NCI-H748 treated with DMSO at 0.1 percent for 48 hours (cell line): ENCODE measurements at places on chromosomes 6 and 20.

- no peak for DNase-seq
These were observed 197.6 kb upstream of the CITED2 start for GRCh38 chr6:139572001-139572400.

GRCh38 chr6:87904011-87904410, 143.6 kb upstream of the SPACA1 start:
- DNase-seq = no peak

DNA sequence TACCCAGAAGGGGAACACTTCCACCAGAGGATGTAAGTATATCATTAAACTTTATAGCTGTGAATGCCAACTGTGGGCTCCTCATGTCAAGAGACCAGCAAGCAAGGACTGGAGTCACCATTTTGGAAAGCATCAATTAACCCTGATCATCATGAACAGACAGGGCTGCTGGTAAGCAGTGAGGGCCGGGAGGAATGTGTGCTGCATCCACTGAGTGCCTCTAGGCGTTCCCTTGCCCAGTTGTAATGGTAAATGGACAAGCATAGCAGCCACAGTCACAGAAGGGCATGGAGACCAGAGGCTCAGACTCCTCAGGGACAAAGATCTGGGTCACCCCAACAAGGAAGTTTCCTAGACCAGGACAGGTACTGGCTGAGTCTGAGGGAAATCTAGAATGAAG, 23.6 kb downstream of the LINC00237 start:
- DNase-seq = no peak

DNA sequence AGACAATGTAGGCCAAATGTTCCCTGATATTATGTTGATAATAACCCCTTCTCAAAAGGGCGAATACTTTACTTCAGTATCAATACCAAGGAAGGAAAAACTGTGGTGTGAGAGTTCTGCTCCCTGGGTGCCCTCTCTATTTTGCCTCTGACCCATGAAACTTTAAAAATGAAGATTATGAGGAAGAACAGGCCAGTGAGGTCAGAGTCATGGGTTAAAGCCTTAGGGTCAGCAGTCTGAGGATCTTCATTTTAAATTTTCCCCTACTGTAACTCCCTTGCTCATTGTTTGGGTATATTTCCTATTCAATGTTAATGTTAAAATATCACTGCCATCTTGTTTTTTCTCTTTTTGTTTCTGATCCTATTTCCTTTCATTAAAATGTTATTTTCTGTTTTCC, 47.9 kb downstream of the PRKN start:
- DNase-seq = no peak

- no peak for DNase-seq
These were observed 100.8 kb upstream of the SLC35B3 start for GRCh38 chr6:8536122-8536521.

GRCh38 chr20:16483024-16483423, 90.2 kb downstream of the KIF16B start:
- no peak for DNase-seq

GRCh38 chr6:170075659-170076223, 215.1 kb downstream of the DLL1 start:
- no peak for DNase-seq

DNA sequence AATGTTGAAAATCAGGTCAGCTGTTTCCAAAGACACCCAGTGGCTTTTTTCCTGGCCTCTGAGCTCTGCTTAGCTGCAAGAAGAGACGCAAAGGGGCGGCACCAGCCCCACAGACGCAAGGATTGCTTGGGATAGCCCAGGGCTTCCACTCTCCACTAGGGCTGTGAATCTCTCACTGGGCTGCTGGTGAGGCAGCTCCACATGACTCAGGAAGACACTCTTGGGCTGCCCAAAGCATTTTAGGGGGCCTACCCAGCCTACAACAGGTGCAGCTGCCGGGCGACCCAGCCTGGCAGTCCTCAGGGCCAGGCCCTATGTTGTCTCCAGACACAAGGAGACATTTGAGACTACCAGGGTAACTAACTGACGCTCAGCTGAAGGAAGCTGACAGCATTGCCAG, 59.8 kb downstream of the FAM50B start:
- DNase-seq = no peak

DNA sequence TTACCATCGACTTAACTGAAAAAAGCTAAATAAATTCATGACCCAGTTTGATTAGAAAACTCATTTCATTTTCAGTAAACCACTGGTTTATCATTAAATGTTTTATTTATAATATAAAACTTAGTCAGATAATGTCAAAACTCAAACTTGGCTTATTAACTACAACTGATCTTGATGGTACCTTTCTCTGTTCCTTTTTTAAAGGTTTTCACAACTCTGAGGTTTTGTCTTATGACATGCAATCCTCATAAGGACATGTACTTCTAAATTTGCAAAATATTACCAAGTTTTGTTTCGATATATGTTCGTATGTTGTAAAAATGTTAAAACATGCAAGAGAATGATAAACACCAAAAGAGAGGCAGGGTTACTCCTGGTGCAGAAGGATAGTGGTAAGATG, 82.5 kb upstream of the PDE10A start:
- no peak for DNase-seq

DNA sequence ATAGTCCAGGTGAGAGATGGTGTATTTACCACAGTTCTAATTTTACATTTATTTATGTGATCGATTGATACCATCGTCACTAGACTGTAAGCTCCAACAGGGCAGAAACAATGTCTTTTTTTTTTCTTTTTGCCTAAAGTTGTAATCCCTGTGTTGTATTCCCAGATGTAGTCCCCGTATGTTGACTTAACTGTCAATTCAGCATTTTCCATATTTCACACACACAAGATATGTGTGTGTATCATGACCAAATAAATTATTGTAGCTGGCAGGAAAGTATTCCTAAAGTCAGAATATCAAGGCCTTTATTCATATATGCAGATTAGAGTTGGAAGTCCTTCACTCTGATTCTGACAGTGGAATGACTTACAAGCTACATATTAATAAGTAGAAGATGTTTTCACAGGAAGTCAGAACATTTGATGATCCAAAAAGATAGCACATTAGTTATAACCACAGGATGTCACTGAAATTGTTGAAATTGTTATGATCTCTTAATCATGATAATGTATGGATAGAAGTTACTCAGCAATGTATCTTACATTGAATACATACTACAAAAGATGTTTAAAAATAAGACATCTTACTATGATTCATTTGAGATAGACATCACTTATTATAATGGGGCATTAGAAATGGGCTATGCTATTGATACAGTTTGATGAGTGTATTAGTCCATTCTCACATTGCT, 10.6 kb downstream of the RNF182 start:
- DNase-seq = no peak

DNA sequence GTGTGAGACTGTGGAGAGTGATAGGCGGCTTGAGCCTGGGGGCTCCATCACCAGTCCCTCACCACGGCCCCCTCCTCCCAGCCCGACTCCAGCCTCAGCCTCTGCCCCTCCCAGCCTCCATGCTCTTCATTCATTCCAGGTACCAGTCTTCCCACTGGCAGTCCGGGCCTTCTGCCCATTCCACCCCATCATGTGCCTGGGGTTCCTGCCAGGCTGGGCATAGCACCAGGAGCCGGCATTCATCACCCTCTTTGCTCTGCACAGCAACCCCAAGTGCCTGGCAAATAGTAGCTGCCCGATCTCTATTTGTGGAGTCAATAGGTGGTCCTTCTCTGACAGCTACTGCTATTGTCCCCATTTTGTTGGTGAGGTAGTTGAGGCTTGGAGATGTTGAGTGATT, 39.6 kb upstream of the GTSF1L start:
- no peak for DNase-seq

GRCh38 chr6:135820340-135820739, 31.2 kb upstream of the PDE7B start:
- no peak for DNase-seq

- DNase-seq = no peak
These were observed 54.3 kb downstream of the UBR2 start for GRCh38 chr6:42618105-42618504.

DNA sequence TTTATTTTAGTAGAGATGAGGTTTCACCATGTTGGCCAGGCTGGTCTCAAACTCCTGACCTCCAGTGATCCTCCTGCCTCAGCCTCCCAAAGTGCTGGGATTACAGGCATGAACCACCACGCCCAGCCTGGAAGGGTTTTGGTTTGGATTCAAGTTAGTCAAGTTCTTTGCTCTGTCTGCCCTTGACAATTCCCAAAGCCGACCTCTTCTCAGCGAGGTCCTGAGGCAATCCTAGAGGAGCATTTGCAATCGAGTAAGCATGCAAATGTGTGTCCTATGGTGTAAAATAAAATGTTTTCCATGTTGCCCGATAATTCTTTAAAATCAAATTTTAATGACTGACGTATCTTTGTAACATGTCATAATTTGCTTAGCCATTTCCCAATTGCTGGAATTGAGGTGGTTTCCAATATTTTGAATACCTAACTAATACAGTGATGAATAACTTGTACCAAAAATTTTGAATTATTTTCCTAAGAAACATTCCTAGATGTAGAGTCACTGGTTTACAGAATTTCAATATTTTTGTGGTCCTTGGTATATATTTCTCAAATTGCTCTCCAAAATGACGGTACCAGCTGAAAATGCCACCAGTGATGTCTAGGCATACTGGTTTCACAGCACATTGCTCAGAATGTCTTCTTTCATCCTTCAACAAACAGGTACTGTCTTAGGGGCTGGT, 38.7 kb downstream of the GTF2H5 start:
- DNase-seq = no peak

- no peak for DNase-seq
These were observed 22.5 kb upstream of the NHSL1 start for GRCh38 chr6:138521790-138522189.

- DNase-seq = peak; percentile 74
These were observed 108.2 kb upstream of the GMDS start for GRCh38 chr6:2353412-2354137.

DNA sequence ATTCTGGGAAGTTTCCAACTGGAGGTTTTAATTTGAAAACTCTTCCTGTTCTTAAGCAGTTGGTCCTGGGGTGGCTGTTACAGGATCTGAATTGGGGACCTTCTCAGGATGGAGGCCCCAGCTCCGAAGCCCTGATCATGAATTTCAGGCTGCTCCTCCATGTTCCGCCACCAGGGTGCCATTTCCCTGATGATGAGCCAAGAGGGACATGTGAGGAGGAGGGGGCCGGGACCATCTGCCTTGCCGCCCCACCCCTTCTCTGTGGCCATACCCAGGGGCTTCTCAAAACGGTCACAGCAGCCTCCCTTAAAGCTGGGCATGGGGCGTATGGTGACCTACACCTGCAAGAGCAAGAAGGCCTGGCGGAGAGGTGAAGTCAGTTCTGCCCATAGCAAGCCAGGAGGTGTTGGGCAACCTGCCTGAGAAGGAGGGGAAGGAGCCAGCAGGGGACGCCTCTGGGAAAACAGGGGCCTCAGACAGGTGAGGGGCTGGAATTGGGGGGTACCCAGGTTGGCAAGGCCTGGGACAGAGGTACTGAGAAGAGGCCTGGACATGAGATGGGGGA, 3.6 kb upstream of the BAK1 start:
- DNase-seq = no peak

GRCh38 chr6:145815309-145816274, 997 bp upstream of the FBXO30 start:
- peak; percentile 6 for DNase-seq

- no peak for DNase-seq
These were observed 5.9 kb downstream of the NKX2-4 start for GRCh38 chr20:21391185-21391971.

DNA sequence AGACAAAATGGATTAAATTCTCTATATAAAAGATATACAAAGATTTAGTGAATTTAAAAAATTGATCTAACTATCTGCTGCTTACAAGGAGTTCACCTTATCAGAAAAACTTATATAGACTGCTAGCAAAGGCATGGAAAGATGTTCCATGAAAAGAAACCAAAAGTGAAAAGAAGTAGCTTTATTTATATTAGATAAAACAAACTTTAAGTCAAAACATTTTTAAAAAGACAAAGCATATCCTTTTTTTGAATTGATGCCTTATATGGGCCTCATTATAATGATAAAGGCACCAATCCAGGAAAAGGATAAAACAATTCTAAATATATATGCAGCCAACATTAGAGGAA, 334.2 kb downstream of the MEI4 start:
- no peak for DNase-seq

GRCh38 chr6:21327326-21328112, 266.0 kb upstream of the SOX4 start:
- DNase-seq = peak; percentile 80

DNA sequence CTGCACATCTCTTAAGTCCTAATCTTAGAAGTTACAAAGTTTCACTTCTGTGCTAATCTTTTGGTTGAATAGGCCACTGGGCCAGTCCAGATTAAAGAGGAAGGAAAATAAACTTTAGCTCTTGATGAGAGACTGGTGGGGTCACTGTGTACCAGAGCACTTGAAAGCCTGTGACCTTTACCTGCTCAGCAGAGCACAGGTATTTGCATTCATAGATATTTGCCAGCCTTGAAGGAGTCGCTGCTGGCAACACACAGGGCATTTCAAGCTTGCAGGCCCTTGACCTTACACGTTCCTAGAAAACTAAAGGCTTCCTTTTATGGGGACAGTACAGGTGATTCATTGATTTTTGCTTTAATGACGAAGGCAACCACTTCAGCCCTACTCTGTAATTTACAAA, 108.4 kb upstream of the SLC22A23 start:
- no peak for DNase-seq

DNA sequence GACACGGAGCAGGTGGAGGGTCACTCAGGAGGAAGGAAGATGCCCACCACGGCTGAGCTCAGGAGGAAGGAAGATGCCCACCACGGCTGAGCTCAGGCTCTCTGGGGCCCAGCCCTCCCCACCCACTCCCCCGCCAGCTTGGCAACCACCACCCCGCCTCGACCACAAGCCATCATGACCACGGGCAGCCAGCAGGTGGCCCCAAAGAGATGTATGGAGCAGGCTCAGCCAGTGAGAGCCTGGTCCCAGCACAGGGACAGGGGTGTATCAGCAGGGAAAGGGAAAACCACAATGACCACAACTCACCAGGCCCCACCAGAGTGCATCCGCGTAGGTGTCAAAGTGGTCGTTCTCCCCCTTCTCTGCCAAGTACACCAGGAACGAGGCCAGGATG, 30.4 kb downstream of the KCNQ2 start:
- no peak for DNase-seq

GRCh38 chr6:116292553-116292952, 12.8 kb upstream of the TSPYL1 start:
- no peak for DNase-seq
